NCI-H2081 treated with DMSO at 0.1 percent for 48 hours (cell line): ENCODE measurements at places on chromosomes 3 and 15.

DNA sequence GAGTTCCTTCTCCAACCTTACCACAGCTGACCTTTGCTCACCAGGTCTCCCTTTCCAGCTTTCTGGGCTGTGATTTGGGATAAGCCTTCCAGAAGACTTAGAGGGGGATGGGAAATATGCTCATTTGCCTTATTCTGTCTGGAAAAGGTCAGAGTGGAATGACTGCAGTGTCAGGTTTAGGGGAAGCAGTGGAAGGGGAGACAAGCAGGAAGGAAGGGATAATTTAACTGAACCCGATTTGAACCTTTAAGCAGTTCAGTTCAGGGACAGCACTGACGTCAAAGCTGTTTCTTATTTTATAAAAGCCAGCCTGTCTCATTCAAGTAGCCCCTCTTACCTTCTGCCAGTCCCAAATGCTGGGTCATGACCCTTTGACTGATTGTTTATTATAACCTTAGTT lies 418.4 kb upstream of the RARB start:
- no peak for DNase-seq

DNA sequence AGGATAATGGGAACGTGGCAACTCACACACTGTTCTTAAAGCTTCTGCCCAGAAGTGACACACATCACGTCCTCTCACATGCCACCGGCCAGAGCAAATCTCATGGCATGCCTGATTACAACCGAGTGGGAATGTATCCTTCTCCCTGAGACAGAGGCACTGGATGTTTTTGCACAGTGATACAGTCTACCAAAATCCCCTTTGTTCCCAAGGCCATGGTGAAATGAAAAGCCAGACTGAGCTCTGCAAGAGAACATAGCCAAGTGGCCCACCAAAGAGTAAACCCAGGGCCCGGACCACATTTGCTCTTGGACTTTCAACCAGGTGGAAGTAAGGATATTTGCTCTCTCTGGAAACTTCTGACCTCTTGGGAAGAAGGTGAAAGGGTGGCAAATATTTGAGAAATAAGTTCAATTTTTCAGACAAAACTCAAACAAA lies 186.2 kb upstream of the STT3B start:
- DNase-seq, result no peak

DNA sequence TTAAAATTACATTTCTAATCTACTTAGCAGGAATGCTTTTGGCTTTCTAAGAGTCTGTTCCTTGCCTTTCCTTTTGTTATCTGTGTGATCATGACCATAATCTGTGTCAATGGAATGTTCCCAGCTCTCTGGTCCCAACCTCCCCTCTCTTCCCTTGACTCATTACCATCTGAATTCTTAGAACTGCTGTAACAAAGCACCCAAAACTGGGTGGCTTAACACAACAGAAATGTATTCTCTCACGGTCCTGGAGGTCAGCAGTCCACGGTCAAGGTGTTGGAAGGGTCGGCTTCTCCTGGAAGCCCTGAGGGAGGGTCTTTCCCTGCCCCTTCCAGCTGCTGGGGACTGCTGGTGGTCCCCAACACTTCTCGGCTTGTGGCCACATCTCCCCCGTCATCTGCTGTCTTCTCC lies 81.1 kb downstream of the LRRK1 start:
- no peak for DNase-seq

DNA sequence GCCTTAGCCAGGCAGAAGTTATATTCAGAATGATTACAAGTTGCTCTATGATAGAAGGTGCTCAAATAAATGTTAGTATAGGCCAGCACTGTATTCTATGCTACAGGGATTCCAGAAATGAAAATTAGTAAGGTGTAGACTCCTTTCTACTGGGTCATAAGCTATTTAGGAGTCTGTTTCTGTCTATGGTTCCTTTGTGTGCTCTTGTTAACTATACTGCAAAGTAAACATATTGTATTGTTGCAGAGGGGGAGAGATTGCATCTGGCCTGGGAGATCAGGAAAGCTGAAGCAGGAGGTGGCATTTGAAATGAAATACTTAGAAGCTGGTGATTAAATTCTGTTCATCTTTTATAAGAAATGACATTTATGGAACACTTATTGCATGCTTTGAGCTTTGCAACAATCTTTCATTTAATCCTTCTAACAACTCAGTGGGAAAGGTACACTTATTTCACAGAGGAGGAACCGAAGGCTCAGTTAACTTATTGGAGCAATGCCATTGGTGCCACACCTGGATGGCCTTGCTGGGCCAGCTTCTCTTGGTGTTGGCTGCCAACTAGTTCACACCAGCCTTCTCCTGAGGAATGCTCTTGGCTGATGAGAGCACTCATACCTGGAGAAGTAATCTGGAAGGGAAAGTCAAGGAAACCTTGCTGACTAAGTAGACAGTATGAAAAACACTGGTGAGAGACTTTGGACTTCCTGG lies 39.1 kb downstream of the ABHD5 start:
- DNase-seq, result no peak

- DNase-seq, result no peak
Measured at GRCh38 chr15:31341496-31342195, 15.0 kb downstream of the KLF13 start.

- no peak for DNase-seq
Measured at GRCh38 chr15:45156744-45157455, 27.1 kb downstream of the DUOX1 start.

DNA sequence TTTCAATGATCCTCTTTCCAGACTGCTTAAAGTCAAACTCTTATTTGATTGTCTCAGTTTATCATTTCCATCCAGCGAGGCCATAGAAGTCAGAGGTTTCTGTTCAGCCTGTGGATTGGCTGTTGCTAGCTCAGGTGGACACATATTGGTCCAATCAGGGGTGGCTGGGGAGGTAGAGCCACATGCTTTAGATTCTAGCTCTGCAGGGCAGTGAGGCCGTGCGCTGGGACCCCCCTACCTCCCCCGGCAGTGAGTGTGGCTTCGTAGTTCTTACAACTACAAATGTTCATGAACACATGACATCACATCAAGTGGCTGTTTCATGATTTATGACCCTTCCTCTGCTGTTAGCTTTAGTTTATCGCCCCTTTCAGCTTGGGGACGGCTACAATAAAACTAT lies 18.0 kb downstream of the APOD start:
- DNase-seq, result no peak

GRCh38 chr3:31004025-31004678 lies 109.7 kb upstream of the GADL1 start:
- DNase-seq, result no peak

DNA sequence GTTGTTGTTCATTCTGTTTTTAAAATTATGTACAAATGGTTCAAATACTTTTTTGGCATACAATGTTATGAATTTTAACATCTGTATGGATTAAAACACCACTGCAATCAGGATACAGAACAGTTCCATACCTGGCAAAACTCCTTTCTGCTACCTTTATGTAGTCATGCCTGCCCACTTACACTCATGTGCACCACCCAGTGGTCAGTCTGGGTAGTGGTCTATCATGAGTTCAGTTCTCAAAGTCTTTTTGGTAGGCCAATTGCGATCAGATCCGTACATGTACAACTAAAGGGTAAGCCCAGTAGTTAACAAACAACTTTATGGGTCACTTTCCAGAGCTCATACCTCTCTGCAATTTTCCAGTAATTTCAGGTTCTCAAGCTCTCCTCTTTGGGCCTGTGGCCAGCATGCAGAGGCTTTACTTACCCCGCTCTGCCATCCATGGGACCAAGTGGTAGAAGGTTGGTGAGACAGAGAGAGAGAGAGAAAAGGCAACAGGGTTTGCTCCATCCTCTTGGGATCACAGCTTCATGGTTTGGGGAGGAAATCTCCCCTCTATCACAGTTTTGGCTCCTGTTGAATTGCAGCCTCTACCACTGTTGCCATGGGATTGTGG lies 63.9 kb upstream of the FAM98B start:
- DNase-seq, result no peak

DNA sequence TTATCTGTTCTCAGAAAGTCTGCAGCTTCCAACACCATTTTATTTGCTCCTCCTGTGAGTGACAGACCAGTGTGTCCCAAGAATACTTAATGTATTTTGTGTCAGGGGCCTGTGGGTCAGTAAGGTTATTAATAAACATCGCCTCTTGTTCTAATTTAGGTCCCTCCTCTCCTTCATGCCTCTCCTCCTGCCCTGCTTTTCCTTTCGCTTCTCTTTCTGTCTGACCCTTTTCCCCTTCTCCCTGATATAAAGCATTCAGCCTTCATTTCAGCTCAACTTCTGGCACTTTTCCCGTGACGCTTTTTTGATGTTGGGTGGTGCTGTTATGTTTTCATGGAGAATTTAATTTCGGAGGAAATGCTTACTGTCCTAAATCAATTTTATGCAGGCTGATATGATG lies 29.7 kb upstream of the NR2F2 start:
- no peak for DNase-seq

GRCh38 chr15:70120958-70121623 lies 23.4 kb upstream of the TLE3 start:
- DNase-seq, result no peak

GRCh38 chr3:135229018-135229495 lies 434.0 kb downstream of the EPHB1 start:
- DNase-seq, result peak; percentile 100

DNA sequence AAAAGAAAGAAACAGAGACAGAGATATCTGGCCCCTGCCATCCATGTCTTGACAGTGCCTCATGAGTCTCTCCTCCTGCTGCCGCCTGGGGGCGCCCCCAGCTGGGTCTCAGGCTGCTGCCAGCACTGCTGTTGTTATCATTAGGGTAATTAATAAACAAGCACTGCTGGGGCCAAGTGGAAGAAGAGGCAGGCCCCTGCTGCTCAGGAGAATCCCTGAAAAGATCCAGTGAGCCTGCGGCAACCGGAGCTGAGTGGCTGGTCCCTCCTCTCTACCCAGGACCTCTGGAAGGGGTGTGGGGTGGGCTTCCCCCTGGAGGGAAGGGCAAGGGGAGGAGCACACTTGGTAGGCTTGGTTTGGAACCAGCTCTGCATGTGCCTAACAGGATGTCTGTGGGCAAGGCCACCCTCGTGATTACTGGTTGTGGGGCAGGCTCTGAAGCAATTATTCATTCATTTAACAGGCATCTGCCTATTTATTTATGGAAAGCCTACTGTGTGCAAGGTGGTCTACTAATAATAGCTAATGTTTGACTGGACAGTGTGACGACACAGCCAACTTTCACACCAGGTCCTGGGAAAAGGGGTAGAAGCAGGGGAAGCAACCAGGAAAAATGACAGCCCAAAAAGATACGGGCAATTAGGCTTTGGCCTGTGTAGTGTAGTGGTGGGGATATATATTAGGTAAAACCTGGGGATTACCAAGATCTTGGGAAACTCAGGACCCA lies 1.2 kb upstream of the TYRO3 start:
- DNase-seq, result no peak

DNA sequence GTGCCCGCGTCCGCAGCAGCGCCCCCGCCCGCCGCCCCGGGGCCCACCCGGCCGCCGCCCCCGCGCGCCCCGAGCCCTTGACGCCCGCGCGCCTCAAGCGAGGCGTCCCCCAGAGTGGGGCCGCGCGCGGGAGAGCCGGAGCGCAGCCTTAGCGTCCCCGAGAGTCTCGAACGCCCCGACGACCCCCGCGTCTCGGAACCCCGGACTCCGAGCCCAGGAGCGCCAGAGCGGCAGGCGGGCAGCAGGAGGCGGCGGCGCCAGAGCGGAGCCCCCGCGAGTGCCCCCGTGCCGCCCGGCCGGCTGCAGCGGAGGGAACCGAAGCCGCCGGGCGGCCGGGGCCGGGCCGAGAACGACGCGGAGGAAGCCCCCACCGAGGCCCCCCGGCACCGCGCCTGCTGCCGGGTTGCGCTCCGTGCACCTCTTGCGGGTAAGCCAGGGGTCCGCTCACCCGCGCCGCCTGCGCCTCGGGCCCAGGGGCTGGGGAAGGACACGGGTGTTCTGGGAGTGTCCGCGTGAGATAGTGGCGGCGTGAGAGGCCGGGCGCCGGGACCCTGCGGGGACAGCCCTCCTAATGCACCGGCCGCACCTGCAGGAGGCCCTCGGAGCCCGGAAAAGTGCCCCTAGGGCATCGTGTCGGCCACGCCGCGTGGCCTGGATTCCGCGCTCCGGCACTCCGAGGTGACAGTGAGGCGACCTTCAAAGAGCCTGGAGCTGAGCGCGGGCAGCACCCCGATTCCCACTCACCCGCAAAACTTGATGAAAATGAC lies 52.0 kb upstream of the ULK4 start:
- no peak for DNase-seq

- no peak for DNase-seq
Measured at GRCh38 chr3:151165226-151165625, 37.8 kb downstream of the GPR171 start.

DNA sequence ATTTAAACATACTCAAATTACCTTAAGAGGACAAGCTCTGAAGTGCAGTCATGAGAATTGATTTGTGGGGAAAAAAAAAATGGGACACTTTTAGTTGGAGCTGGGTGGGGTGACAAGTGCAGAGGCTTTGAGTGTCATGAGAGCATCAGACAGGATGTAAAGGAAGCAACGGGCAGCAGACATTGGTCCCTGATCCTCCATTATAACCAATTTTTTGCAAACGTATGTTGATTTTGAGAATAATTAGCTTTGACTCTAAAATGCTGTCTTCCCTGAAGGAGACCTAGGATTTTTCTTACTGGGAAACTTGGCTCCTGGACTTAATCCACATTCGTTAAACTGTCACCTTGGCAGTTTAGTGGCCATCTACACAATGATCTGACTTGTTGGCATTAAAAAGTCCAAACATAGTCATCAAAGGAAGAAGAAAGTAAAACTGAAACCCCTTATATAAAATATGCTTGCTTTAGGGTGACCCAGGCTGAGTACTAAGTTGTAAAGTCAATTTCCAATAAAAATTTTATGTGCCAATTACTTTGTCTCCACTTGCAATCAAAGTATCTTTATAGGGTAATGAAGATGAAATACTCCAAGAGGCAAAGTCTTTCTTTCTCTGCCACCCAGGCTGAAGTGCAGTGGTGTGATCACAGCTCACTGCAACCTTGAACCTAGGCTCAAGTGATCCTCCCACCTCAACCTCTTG lies 45.6 kb downstream of the BCL2L10 start:
- no peak for DNase-seq

- no peak for DNase-seq
Measured at GRCh38 chr3:25592510-25592968, 72.2 kb downstream of the TOP2B start.
